ENCODE measurements at places on chromosomes 3 and 15.

- DNase-seq, result no peak
Measured at GRCh38 chr15:73021139-73021621, 31.1 kb upstream of the NEO1 start.

DNA sequence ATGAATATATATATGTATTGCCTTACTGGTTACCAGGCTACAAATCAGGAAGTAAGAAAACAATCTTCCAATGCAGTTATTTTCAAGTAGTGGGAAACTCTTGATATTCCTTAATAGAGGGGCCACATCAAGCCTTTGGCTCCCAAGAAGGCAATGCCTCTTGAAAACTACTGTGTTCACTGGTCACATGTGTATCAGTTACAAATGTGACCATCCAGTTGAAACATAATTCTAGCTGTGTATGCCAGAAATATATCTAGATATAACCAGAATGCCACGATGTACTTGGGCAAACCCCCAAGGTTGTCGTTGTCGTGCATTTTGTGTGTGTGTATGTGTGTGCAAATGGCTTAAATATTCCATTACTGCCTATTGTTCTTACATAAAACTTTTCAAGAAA is 200.8 kb downstream of the SUCLG2 start:
- no peak for DNase-seq

GRCh38 chr15:71435552-71435951 is 320.3 kb downstream of the THSD4 start:
- DNase-seq, result no peak

DNA sequence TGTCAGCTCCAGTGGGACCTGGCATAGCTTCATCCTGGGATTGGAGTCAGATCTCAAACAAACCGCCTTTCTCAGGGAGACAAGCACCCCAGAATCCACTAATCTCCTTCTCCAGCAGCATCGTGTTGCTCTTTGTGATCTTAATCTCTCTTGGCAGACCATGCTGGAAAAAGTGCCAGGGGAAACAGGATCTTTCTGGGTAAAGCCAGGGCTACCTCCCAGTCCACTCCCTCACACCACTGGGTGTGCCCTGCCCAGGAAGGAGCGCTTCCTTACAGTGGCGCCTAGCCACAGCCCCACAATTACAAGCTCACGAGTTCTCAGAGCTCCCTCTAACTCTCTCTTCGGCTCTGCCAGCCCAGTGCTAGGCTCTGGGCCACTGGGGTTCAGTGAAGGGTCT is 32.2 kb downstream of the RPLP1 start:
- no peak for DNase-seq

DNA sequence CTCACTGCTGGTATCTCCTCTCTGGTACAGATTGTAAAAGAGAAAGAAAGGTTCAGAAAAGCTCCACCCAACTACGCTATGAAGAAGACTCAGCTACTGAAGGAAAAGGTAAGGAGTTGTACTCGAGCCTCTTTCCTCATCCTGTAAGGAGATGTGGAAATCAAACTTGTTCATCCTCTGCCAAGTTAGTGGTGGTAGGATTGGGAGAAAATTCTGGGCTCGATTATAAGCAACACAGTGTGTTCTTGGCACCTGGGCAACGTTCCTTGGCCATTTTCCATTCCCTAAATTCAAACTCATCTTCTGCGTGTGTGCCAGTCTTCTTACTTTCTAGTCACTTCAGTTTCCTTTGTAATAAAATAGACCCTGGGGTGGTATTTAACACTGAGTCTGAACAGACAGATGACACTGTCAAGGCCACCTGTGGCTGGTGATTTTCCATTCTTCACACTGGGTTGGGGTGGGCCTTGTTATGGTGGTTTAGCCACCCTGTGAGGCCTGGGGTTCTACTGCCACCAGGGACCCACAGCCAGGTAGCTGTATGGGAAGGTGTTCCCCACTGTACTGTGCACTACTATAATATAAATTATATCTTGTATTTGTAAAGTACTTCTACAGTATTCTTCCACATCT is 17.1 kb upstream of the ITPKA start:
- no peak for DNase-seq

DNA sequence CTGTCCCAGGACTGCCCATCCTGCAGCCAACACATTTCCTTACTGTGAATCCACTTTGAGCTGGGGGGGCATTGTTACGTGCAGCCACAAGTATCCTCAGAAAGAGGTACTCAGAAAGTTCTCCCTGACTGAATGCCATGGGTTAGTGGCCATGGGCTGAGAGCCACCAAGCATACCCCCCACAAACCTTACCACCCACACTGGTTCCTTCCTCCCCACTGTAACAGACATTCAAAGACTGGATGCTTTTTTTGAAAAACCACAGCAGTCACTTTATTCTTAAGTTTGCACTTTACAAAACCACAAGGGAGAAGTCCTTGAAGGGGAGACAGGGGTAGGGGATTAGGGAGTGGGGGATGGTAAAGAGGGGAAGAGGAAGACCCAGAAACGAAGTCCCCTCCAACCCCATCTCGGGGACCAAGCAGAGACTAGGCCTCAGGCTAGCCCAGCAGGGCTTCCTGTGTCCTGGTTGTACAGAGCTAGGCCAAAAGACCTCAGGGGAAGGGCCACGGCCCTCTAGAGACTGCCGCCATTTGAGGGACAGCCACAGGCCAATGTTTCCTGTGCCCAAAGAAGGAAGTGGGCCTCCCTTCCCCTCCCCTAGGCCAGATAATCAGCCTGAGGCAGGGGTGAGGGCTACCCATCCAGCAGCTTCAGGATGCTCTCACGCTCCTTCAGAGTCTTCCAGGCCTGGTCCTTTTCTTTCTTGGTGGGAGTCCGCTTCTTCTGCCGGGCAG is 10.1 kb upstream of the CAMK1 start:
- DNase-seq, result no peak

DNA sequence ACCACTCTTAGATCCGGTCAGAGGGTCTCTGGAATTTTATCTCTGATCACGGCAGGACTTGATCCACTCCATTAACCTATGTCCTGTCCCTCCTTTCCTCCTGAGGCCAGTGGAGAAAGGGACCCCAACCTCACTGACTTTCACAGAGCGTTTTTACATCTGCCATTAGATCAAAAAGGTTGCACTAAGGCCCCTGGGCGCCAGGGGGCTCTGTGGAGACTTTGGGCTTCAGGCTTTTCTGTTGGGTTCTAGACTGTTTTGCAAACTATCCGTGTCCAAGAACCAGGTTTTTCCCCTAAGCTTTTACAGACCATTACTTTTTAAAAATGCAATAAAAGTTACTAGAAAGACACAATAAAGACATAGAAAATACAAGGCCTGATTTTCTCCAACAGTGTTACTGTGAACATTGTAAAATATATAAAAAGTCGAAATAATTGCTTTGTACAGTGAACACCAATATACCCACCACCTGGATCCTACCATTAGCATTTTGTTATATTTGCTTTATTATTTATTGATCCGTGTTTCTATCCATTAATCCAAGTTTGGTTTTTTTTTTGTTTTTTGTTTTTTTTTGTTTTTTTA is 159.7 kb downstream of the POLR2M start:
- DNase-seq, result peak; percentile 23

GRCh38 chr3:10249833-10250232 is 1.6 kb downstream of the TATDN2 start:
- DNase-seq, result no peak

GRCh38 chr15:60324706-60325438 is 72.9 kb downstream of the ANXA2 start:
- DNase-seq, result no peak

DNA sequence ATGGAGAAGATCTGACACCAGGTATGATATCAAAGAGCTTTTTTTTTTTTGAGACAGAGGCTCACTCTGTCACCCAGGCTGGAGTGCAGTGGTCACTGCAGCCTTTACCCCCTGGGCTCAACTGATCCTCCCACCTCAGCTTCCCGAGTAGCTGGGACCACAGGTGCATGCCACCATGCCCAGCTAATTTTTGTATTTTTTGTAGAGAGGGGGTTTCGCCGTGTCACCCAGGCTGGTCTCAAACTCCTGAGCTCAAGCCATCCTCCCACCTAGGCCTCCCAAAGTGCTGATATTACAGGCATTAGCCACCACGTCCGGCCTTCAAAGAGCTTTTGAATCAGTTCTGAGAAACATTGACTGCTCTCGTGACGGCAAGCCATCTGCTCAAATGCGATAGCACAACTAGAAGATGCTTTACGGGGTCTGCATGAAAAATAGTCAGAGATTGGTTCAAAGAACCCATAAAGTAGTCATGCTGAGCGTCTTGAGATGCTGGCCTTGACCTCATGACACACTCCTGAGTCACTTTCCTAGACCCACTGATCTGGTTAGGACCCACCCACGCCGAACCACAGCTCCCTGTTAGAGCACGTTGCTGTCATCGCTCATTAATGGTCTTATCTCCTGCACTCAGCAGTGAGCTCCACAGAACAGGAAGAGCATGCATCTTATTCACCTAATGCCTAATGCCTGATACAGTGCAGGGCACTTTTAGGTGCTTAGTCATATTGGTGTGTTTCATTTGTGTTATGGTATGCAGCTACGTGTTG is 57.0 kb upstream of the NR2F2 start:
- DNase-seq, result peak; percentile 100

- no peak for DNase-seq
Measured at GRCh38 chr3:11120091-11120805, 34.0 kb upstream of the HRH1 start.

DNA sequence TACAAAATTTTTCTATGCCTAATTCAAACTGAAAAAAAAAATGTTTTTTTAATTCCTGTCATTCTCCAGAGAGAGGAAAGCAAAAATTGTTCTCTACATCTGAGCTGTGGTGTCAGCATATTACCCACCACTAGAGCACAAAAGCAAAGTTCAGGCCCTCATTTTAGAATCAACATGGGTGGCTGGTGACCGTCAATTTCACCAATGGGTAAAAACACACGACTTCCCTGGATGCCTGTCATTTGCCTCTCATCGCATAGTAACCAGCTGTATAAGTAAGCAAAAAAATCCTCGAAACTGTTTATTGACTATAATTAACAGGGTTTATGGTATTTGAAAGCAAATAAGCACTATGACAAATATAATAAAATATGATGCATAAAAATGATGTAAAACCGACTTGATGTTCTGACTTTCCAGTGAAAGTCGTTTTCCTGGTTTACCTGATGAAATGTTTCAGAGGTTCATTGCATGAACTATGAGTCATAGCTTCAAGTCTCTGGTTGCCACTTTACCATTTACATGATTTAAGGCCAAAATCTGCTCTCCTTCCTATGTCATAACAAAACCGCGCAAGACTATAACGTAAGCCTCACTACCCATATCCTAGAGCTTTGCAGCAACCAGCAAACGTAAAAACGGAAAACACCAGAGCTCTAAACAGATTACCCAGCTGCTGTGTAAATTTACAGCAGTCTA is 60.5 kb downstream of the THBS1 start:
- DNase-seq, result peak; percentile 51

GRCh38 chr15:89860431-89860830 is 33.4 kb downstream of the AP3S2 start:
- DNase-seq, result no peak

DNA sequence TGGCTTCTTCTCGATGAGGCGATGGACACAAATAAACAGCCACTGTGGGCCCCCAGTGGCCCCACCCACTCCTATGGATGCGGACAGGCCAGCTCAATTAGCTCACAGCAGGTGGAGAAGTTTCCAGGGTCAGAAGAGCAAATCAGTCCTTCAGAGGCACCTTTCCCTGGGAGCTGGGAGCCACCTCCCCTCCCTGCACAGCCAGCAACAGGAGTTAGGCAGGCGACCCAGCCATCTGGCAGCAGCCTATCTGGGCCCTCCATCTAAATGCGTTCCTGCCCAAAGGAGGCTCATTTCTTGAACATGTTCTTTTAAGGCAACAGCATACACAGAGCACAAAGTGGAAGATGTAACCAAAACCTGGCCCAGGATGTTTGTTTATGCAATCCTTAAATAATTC is 211.9 kb upstream of the ARRDC4 start:
- no peak for DNase-seq

GRCh38 chr3:137582484-137582883 is 181.6 kb upstream of the SOX14 start:
- no peak for DNase-seq

- DNase-seq, result no peak
Measured at GRCh38 chr15:80951941-80952340, 37.7 kb downstream of the MESD start.

GRCh38 chr3:171749124-171749523 is 61.2 kb downstream of the PLD1 start:
- DNase-seq, result no peak

DNA sequence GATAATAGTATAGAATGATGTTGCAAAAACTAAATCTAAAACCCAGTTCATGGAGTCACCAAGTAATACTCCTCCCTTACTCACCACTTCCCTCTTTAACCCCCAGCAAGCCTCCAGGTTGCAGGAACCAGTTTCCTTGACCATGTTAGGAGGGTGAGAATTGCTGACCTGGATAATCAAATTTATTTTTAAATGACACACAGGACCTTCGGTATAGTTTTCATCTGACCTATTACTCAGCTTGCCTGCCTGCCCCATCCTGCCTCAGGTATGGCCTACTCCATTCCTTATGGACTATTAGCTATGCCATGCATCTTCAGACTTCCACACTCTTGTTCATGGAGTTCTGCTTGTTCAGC is 883 bp downstream of the RTP4 start:
- no peak for DNase-seq

DNA sequence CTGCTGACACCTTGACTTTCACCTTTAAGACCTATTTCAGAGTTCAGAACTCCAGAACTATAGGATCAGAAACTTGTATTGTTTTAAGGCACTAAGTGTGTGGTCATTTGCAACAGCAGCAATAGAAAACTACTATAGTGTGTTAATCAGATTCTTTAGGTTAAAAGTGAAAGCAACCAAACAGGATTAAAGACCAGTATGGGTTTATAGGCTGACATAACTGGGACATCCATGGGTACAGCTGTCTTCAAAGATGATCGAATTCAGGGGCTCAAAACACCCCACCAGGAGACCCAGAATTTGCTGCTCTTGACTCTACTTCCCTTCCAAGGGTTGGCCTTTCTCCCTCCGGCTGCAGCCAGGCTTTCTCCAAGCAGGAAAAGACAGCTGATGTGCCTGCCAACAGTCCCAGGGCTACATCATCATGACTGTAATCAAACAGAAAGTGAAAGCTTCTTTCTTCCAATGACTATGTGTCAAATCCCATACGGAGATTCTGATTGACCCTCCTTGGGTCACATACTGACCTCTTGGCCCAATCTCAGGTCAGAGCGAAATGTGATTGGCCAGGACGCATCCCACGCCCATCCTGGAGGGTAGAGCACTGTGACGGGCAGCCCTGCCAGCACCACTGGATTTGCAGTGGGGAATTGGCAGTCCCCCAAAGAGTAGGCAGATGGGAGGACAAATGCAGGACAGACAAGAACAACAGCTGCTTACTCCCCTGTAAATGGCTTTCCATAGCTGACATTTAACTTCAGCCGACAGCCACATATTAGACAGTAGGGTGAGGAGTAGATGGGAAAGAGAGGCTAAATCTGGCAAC is 51.4 kb upstream of the RNF7 start:
- DNase-seq, result peak; percentile 18

- DNase-seq, result no peak
Measured at GRCh38 chr3:182180654-182181385, 469.1 kb downstream of the SOX2 start.

DNA sequence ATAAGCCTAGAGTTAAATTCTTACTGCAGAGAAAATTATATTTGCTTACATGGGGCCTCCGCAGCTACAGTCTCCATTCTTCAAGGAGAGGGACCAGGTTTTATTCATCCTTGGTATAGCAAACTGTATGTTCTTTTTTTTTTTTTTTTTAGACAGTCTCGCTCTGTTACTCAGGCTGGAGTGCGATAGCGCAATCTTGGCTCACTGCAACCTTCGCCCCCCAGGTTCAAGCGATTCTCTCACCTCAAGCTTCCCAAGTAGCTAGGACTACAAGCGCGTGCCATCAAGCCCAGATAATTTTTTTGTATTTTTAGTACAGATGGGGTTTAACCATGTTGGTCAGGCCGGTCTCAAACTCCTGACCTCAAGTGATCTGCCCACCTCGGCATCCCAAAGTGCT is 2.1 kb downstream of the SHQ1 start:
- DNase-seq, result no peak
